ENCODE measurements at places on chromosomes 4 and X. TPM values are rescaled to one million over a fixed set of nuclear protein-coding genes. Genes with fewer than 3 reads are reported as not detected.

The USP17L13 gene
- total RNA-seq = not detected

The SRPX2 gene
- 25.0 TPM for total RNA-seq

The CDKL5 gene
- 18.6 TPM for total RNA-seq

- H3K36me3 ChIP-seq = no peaks in the 10 kb centered on the region
- no peaks in the 10 kb centered on the region for H3K4me1 ChIP-seq
- DNase-seq = no peak
- no peaks in the 10 kb centered on the region for H3K27me3 ChIP-seq
- no peak overlapping the region for H3K27ac ChIP-seq
Observed at GRCh38 chr4:24278693-24279092, 305.7 kb downstream of the DHX15 start.

DNA sequence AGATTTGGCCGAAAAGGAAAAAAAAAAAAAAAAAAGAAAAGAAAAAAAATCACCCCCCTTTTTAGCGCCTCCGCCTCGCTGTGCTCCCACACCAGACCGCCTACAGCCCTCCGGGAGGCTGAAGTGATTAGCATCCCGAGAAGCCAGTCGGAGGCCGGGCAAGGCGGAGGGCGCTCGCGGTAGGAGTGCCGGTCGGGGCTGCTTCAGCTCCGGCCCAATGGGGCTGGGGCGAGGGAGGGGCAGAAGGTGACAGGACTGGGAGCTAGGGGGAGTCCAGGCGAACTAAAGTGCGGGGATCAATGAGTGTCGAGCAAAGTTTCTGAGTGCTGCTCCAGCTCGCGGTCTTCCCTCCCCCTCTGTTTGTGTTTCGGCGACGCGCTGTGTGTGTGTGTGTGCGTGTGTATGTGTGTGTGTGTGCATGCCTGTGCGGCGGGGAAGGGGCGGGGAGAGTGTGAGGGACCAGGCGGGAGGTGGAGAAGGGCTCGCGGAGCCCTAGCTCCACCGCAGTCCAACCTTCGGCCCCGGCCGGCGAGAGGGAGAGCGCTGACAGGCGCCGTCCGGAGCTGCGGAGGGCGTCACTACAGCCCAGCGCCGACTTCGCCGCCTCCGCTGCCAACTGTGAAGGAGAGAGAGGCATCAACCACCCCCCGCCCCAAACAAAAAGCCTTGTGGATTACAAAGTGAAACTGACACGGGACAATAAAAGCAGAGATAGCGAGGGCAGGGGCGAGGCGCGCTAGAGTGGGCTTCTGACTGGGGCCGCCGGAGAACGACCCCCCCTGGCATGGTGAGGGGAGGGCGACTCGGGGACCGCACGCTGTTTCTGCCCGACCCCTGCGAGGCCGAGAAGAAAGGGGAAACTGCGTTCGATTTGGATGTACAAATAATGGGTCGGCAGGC, at the start of gene FAT4:
Gene FAT4 (plus strand): TSS at position 280 of the 900 bp plus-strand sequence. CDS start 1,457 bp downstream, outside the sequence.
- H3K27ac ChIP-seq = peak within 1 kb of the TSS; percentile 96
- no peaks in the 10 kb centered on the region for H3K27me3 ChIP-seq
- peak; percentile 83 for DNase-seq

DNA sequence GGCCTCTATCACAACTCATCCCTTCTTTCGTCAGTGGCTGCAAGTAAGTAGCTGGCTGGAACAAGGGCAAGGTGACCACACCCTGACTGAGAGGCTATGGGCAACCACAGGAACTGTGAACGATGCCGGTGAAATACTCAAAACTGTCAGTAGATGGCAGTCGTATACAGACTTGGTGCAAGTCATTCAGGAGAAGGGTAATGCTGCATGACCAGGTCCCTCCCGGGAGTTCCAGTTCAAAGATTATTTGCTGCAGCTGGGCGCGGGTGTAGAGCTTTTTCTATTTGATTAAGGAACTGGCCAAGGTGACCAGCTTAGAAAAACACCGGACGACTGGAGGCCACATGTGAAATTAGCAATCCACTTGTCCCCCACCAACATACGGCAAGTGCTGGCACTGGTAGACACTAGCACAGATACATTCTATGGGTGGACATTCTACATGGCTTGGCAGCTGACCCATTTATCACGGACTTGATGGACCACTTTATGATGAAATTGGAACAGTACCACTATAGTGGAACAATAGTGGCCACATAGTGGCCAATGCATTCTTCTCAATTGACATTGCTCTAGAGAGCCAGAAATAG, 726.6 kb downstream of the TRAM1L1 start:
- DNase-seq = no peak
- H3K4me1 ChIP-seq = no peaks in the 10 kb centered on the region
- H3K27ac ChIP-seq = no peak overlapping the region
- H3K4me3 ChIP-seq = no peak overlapping the region
- no peaks in the 10 kb centered on the region for H3K27me3 ChIP-seq

DNA sequence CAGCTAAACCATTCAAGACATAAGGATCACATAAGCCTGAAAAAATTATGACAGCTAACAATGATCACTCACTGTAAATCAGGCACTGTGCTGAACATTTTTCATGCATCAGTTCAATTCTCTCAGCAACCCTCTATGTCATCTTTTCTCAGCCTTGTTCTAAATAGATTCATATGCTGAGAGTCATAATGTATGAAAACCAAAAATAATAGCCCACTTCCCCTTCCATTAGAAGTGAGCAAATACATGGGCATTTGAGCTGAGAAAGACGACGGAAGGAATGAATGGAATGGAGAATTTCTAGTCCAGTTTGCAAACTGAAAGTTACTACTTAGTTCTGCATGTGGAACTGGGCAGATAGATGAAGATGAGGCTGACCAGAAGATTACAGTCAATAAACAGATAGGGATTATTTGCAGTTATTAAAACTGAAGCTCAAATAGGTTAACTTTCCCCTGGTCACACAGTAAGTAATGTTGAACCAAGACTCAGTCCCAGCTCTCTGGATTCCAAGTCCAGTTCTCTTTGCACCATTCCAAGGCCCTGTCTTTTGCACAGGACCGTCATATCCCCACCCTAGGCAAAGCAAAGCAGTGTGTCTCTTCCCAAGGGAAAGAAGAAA, 1.6 kb upstream of the SH3RF1 start:
- H3K36me3 ChIP-seq = no peaks in the 10 kb centered on the region
- no peak for DNase-seq
- no peaks in the 10 kb centered on the region for H3K27me3 ChIP-seq
- H3K4me3 ChIP-seq = no peak overlapping the region
- peak overlapping the region; percentile 95 for H3K27ac ChIP-seq
- H3K4me1 ChIP-seq = no peaks in the 10 kb centered on the region

GRCh38 chrX:16586377-16587112, 63.4 kb upstream of the S100G start:
- no peak overlapping the region for H3K4me3 ChIP-seq
- H3K27ac ChIP-seq = no peak overlapping the region
- H3K36me3 ChIP-seq = no peaks in the 10 kb centered on the region
- DNase-seq = no peak
- H3K27me3 ChIP-seq = no peaks in the 10 kb centered on the region

GRCh38 chrX:13257223-13258051, 62.4 kb downstream of the ATXN3L start:
- H3K4me1 ChIP-seq = no peaks in the 10 kb centered on the region
- no peak overlapping the region for H3K27ac ChIP-seq
- H3K27me3 ChIP-seq = no peaks in the 10 kb centered on the region
- H3K36me3 ChIP-seq = no peaks in the 10 kb centered on the region

- H3K4me1 ChIP-seq = no peaks in the 10 kb centered on the region
- no peaks in the 10 kb centered on the region for H3K36me3 ChIP-seq
- peak overlapping the region; percentile 64 for H3K27ac ChIP-seq
- H3K4me3 ChIP-seq = peak overlapping the region; percentile 55
- H3K27me3 ChIP-seq = no peaks in the 10 kb centered on the region
Observed at GRCh38 chr4:104494185-104494584, 509 bp downstream of the CXXC4 start.

GRCh38 chrX:22060415-22061280, 28.5 kb downstream of the PHEX start:
- H3K4me1 ChIP-seq = no peaks in the 10 kb centered on the region
- no peak overlapping the region for H3K27ac ChIP-seq
